Activated naive CD8-positive, alpha-beta T cell treated with anti-CD3 and anti-CD28 coated beads for 36 hours (primary cell): ENCODE measurements at places on chromosomes 6 and 20.

- DNase-seq = no peak
These were observed 132.7 kb upstream of the LRFN2 start for GRCh38 chr6:40719671-40720374.

GRCh38 chr20:5662769-5663168, 87.4 kb upstream of the SHLD1 start:
- DNase-seq = no peak

- no peak for DNase-seq
These were observed 125.4 kb upstream of the SAMD5 start for GRCh38 chr6:147382945-147383554.

GRCh38 chr6:106782536-106783285, 153.3 kb downstream of the QRSL1 start:
- DNase-seq = no peak

- no peak for DNase-seq
These were observed 37.1 kb upstream of the EEF1E1 start for GRCh38 chr6:8139451-8139850.

DNA sequence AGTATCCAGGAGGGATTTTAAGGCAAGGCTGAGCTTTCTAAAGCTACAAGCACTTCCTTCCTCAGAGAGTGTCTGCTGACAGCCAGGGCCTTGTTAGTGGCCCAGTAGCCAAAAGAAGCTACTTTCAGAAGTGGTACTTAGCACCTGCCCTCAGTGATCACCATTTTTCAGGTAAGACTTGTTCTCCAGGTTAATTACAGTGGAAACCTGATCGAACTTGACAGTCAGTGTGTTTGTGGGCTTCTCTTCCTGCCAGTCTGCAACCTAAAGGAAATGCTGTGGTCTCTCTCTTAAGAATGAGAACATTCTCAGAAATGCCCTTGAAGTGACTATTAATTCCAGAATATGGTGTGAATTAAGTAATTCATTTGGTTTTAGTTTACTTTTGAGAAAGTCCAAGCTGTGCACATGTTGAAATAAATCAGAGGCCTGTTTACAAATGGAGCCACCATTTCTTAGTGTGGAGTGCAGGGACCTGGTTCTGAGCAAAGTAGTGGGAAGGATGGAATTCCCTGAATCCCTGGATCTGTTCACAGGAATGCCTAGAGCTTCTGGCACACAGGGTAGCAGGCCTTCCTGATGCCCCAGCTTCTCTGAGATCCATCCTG, 185.3 kb upstream of the AGPAT4 start:
- no peak for DNase-seq

GRCh38 chr20:60050193-60050947, 92.1 kb downstream of the CDH26 start:
- DNase-seq = no peak

GRCh38 chr20:50194831-50195523, 4.3 kb downstream of the CEBPB start:
- DNase-seq = no peak

GRCh38 chr6:154080461-154081189, 41.6 kb downstream of the OPRM1 start:
- DNase-seq = no peak

DNA sequence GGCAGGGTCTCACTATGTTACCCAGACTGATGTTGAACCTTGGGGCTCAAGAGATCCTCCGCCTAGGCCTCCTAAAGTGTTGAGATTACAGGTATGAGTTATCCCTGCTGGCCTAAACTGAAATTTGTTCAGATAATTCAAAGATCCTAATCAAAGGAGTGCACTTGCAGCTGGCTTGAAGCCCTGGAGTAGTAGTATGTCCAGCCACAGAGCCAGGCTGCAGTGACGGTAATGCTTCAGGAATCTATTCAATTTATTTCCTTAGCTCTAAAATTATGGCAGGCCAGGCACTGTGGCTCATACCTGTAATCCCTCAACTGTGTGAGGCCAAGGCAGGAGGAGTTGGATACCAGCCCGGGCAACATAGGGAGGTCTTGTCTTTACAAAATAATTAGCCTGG, 1.4 kb upstream of the DDX43 start:
- DNase-seq = no peak

DNA sequence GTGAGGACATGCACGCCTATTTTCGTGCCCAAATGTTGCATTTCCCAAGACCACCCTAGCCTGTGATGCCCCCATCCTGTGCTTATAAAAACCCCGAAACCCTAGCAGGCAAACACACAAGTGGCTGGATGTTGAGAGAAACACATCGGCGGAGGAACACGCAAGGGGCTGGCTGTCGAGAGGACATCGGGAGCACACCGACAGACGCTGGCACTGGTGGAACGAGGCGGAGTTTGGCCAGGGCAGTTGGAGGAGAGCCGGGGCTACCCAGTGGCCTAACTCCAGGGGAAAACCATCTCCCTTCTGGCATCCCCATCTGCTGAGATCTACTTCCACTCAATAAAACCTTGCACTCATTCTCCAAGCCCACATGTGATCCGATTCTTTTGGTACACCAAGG, 225.9 kb upstream of the GRIK2 start:
- DNase-seq = no peak

GRCh38 chr6:137873273-137873762, 6.3 kb downstream of the TNFAIP3 start:
- DNase-seq = peak; percentile 89

- DNase-seq = no peak
These were observed 182.7 kb downstream of the PHACTR1 start for GRCh38 chr6:12899046-12899833.

DNA sequence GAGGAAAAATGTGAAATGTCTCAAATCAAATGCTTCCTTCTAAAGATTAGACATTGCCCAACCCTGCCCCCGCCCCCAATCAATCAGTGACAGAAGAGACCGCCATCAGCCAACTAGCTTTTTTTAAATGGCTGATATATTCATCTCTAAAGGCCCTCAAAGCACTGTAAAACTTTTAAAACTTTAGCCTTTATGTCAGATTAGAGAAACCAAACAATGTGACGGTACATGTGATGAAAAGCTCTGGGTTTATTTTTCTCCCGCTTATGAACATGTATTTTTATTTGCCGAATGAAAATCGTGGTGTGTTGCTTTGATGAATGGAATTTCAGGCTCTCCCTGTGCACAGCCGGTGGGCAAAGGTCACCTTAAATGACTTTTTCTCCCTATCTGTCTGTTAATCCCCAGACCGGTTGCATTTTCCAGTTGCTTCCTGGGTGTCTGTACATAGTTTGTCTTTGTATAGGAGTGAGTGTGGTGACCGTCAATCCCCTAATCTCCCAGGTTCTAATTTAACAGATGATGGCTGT, 38.5 kb downstream of the TBC1D7 start:
- no peak for DNase-seq

DNA sequence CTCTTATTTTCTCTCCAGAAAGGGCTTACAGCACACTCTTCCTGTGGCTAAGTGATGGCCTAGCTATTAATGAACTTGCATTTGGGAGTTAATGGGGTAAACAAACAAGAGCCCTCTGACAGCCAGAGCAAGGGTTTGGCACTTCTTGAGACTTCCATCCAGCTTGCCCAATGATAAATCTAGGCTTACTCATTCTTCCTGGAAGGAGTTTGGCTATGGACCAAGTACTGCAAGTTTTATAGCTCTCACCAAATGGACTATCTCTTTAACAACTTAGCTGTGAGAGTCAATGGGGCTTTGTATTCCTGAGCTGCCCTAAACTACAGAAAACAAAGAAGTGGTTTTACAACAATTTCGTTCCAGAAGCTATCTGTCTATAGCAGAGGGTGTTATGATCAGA, 16.7 kb upstream of the PI3 start:
- DNase-seq = no peak

DNA sequence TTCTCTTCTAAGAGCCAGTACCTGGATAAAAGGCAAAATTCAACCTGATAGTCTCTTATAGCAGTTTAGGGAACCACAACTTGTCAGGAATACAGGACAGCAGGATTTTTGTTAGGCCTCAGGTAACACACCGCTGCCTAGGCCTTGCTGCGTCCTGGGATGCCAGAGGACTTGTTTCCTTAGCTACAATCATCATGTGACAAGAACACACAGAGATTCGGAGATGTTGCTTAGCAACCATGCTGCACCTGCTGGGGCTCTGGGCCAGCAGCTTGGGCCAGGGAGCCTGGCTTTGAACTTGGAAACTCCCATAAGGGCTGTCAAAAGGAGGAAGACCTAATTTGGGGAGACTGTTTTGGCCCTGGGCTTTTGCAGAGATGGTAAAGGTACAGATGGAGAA, 36.1 kb upstream of the CHD6 start:
- DNase-seq = no peak

DNA sequence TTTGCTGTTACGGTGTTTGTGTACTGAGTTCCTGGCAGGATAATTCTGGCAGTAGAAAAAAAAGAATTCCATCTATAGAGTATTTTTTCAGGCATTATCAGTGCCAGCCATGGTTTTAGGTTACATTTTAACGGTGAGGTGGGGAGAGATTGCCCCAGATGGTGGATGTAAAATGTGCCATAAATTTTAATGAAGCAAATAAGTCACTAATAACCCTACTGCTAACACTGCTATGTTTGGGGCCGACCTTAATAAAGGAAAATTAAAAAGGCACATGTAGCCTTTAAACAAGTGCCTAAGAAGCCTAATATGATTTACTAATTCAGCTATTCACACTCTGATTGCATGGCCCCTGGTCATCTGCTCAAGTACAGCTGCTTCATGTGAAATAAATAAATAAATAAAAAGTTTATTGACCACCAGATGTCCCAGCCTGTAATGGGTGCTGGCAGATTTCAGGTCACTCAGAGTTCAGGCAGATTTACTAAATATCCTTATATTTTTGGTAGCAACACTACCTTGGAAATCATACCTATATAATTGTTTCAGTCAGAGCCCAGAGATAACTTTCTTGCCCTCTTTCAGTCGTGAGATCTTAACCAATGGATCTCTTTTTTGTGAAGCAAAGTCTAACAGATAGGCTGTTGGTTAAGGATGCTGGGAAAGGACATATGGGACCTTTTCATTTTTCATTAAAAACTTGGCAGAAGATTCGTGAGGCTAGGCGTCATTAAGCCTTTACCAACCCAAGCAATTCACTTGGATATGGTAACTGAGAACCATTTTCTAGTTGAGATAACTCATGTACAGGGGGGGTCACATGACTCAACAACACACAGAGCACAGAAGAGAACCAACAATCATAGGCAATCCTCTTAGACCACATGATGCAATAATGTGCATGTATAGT, 495.0 kb upstream of the NRSN1 start:
- DNase-seq = no peak

DNA sequence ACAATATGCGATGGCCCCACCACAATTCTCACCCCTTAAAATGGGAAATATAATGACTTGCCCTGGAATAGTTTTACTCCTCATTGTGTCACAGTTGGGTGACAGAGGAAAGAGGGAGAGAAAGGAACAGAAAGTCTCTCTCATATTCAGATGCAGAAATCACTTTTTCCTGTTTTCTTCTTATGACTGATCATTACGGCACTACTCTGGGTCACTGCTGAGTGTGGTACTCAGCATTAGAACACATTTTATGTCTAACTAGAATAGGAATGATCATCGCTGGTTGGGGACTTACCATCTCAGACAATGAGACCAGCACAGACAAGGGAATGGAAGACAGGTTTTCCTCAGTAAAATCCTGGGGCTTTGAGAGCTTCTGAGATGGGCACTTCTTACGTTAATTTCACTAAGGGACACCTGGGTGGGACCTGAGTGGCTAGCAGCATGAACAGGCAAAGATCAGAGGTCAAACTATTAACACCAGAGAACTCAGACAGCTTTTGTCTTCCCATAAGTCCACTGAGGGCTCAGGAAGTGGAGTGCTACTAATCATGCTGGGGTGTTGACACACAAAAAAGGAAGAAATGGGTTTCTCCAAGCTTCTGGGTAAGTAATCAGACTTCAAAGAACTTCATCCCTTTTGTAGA, 54.9 kb upstream of the ARHGAP18 start:
- DNase-seq = no peak

GRCh38 chr6:149964308-149965193, 808 bp downstream of the ULBP1 start:
- DNase-seq = peak; percentile 29

- DNase-seq = no peak
These were observed 99.8 kb downstream of the OPRM1 start for GRCh38 chr6:154138793-154139192.

GRCh38 chr20:36506253-36506652, 35.1 kb upstream of the MYL9 start:
- no peak for DNase-seq

DNA sequence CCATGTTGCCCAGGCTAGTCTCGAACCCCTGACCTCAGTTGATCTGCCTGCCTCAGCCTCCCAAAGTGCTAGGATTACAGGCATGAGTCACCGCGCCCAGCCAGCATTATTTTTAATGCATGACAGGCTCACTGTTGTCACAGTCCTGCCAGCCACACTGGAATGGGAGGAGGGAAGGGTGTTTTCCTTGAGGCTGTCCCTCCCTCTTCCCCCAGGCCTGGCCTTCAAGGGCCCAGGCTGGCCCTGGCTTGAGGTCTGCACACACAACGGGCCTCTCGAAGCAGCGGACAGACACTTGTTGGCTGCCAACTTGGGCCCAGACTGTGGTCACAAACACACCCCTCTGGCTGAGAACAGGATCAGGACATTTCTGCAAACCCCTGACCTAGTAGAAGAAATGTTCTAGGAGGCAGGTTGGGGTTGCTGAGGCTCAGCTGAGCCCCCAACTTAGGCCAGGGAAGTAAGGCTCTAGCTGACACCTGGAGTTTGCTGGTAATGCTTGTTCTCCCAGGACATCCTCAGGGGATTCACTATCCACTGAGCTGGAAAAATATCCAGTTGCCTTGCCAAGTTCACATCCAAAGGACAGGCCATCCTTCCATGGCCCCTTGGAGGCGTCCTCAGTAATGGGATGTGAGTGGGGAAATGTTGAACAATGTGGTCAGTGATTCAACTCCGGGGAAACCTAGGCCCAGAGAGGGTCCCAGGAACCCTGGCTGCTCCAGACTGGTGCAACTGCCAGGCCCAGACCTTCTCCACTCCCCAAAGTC, 9.9 kb downstream of the SNTA1 start:
- DNase-seq = no peak

- no peak for DNase-seq
These were observed 23.7 kb downstream of the ACOT13 start for GRCh38 chr6:24690593-24690992.

- peak; percentile 41 for DNase-seq
These were observed 209.8 kb downstream of the GJA1 start for GRCh38 chr6:121645100-121645745.

DNA sequence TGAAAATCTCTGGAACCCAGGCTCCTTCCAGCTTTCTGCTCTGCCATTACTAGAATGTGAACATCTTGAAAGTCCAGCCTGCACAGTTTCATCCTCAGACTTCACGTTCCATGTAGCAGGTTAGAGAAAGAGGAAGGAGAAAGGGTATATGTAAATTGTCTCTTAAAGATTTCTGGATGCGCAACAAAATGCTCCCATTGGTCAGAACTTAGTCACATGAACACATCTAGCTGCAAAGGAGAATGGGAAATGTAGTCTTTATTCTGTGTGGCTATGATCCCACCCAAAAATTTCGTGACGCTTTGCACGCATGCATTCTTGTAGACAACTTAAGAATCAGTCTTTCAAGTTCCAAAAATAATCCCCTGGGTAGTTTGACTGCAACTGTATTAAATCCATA, 46.4 kb upstream of the CHD6 start:
- DNase-seq = no peak
